CD4-positive, alpha-beta T cell treated with Interleukin-17A for 4 hours (primary cell): ENCODE measurements at places on chromosomes 7 and 10.

GRCh38 chr7:129212596-129212995 is 12.2 kb upstream of the AHCYL2 start:
- DNase-seq = no peak

GRCh38 chr10:90847436-90847835 is 10.4 kb downstream of the HTR7 start:
- DNase-seq = no peak

DNA sequence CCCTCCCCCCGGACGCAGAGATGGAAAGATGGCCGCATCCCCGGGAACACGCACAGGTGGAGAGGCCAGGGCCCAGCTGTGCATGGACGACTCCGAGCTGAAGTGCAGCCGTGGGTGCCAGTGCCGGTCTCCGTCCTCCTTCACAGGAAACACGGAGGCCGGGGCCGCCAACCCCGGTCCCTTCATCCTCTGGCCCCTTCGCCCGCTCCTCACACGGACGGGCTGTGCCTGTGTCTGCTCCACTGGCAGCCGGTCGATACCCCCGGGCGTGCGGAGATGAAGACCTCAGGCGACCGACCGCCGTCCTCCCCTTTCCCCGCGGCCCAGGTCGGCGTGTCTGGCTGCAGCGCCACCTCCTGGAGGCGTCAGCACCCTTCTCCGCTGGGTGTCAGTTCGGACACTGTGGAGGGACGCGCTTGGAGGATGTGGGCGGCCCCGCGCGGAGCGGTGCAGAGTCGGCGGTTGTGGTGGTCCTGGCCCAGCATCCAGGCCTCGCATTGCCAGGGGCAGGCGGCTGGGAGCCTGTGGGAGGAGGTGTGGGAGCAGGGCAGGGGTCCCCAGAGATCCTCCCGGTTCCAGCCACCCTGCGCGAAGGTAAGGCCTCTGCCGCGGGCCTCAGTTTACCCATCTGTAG is 9.9 kb downstream of the ZNF511 start:
- DNase-seq = peak; percentile 80

DNA sequence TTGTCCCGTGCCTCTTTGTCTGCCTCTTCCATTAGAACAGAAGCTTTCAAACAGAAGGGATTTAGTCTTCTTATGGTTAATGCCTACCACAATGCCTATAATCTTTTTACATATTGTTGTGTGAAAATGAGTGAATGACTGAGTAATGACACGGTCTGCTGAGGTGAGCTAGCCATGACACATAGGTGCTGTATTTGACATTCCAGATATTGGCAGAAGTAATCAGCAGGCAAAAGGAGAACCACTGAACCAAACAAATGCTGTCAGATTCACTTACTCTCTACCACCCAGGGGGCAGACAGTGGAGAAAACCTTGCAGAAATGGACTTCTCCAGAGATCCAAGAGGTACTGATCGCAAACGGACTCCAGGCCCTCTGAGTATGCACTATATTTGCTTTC is 377.2 kb upstream of the VWC2 start:
- DNase-seq = no peak

DNA sequence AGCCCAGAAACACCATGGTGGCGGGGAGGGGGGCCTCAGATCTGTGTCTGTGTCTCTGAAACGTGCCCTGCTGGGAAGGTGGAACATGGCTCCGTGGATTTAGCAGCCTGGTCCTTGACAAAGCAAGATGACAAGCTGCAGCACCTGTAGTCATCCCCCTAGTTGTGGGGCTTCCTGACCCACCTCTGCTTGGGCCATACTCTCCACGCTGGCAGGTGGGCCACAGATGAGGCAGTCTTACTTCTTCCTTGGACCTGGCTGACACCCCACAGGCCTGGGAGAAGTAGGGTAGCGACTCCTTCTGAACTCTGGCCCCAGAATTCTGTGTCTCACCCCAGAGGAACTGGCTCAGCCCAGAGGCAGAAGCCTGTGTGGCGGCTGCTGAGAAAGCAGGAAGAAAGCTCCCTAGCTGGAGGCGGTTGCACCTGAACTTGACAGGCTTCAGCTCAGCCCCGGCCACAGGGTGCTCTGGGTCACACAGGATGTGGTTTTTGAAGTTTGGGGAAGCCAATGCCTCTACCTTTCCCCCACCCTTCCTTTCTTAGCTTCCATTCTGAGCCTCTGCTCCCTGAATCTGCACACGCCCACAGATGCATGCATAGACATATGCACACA is 113.9 kb downstream of the ABLIM1 start:
- DNase-seq = peak; percentile 87

DNA sequence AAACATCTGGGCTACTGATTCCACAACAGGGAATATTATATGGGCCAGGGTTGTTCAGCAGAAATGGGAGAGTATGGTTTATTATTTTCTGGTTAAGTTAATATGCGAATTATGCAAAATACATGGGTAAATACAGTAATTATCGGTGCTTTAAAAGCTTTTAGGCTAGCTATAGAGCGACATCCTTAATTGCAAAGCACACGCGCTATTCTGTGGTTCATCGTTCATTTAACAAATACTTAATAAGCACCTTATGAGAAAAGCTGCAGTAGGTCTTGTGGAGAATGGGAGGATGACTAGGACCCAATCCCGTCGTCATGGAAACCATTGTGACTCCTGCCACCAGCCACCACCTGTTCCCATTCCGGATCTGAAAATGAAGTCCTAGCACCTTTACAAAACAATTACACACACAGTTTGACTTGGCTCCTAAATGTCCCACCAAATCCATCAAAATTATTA is 623 bp upstream of the CEP41 start:
- DNase-seq = no peak
